H9 (cell line): ENCODE measurements at places on chromosomes 11 and 22.

DNA sequence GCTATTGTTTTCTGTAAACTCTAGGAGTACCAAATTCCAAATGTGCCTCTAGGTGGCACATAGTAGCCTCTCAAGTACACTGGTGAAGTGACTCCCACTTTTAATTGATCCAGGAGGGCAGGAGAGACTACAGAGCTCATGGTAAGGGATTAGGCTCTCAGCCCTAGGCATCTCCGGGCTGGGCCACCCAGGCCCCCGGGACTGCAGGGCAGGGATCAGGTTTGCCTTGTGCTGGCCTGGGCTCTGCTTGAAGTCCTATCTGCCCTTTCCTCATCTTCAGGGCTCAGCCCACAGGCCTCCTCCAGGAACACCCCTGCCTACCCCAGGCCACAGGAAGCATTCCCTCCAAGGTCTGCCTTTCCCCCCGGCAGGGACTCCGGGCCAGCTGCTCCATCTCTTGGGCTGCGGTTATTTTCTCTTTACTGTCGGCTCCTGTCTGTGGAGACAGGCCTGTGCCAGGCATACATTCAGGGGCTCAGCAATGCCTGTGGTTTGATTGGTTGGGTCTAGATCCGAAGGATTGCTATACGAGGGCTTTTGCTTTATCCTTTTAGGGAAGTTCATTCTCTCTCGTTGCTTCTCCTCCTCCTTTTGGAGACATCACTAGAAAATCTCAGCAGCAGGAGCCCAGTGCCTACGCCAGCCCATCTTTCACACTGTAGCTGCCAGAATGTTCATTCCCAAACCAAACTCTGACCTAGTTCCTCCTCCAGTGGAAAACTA is 32.8 kb downstream of the PARVA start:
- DNase-seq, result peak; percentile 49

- DNase-seq, result peak; percentile 59
These were observed 17.4 kb downstream of the DRD2 start for GRCh38 chr11:113457784-113458183.

GRCh38 chr11:73410627-73411026 is 34.4 kb downstream of the RELT start:
- DNase-seq, result no peak

DNA sequence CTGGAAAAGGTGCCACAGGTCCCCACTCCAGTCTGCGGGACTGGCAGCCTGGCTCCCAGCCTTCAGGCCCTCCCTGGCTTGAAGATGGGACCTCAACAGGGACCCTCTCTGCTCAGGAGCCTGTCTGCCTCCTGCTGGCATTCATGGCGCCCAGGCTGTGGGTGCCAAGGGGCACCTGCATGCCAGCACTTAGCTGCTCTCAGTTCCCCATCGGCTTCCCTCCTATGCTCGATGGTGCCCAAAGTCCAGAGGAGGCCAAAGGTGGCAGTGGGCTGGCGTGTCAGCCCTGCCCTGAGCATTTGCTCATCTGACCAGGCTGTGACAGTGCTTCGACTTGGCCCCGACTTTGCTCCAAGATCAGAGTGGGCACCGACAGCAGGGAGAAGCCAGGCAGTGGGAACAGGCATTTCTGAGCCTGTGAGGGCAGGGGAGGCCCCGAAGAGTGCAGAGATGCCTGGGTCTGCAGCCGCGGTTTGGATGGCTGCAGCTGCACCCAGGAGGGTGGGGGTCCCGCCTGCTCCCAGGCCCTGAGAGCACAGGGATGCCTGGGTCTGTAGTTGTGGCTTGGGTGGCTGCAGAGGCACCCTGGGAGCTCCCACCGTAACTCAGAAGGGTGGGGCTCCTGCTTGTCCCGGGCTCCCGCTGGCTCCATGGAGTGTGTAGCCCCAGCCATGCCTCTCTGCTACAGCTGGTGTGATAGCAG is 463.6 kb downstream of the TBC1D22A start:
- peak; percentile 8 for DNase-seq

- DNase-seq, result no peak
These were observed 335.6 kb upstream of the LRRC4C start for GRCh38 chr11:41795004-41795403.

DNA sequence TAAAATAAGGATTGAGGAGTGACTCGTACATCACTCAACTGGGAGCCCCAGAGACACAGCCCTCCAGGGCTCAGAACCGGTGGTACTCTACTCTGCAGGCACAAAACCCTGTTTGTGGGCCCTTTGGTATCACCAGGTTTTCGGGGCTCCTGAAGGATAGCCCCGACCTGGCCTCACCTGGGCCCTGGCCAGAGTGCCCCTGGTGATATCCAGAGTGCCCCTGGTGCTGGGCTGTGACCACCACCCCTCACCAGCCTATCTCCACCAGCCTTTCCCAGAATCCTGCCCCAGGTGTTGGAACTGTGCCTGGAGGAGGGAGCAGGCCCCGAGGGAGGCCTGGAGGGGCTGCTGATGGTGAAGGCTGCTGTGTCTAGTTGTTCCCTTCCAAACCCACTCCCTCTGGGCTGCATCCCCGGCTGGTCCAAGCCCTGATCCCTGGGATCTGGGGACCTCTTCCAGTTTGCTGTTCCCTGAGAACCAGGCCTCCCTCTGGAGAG is 2.2 kb upstream of the GGT5 start:
- DNase-seq, result no peak

DNA sequence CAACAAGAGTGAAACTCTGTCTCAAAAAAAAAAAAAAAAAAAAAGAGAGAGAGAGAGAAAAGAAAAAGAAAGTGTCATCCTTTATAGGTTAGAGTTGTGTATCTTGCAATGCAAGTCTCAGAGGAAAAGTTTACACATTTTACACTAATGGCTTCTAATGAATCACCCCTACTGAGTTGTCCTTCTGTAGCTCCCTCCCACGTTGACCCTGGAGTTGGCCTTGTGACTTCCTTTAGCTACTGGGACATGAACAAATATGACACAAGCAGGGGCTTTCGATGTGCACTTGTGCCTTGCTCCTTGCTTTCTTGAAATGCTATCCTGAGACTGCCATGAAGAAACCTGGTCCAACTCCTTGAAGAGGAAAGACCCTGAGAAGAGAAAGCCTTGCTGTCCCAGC is 2.4 kb upstream of the SMCO4 start:
- no peak for DNase-seq

GRCh38 chr11:9025101-9025850 is 21.5 kb upstream of the NRIP3 start:
- no peak for DNase-seq

- DNase-seq, result no peak
These were observed 151.5 kb downstream of the AASDHPPT start for GRCh38 chr11:106228996-106229395.

- DNase-seq, result peak; percentile 24
These were observed 258.2 kb downstream of the BRD1 start for GRCh38 chr22:49569286-49570031.

- no peak for DNase-seq
These were observed 14.2 kb upstream of the FAM83F start for GRCh38 chr22:39980596-39980995.

DNA sequence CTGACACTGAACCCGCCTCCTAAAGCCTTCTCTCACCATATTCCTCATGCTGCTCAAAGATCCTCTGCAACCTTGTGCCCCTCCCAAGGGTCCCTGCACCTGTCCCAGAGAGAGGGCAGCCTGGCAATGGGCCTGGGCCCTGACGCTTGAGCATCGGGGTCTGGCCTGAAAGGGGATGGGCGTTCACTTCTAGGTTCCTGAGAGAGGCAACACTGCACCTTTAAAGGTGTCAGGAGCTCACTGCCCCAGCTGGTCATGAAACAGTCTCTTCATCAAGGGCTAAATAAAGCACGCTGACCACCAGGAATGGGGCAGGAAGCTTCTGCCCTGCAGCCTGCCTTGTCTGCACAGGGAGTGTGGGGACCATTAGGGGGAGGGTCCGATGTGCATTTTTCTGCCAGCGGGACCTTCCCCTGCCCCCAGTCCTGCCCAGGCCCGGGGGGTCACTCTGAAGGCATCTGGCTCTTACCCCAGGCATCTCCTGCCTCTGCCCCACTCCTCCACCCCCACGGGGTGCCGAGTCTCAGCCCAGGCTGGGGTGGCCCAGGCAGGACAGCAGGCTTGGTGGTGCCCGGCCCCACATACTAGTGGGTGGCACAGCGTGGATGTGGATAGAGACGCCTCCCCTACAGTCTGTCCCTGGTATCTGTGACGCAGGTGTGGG is 3.5 kb downstream of the C11orf21 start:
- no peak for DNase-seq

GRCh38 chr11:83951521-83951920 is 665.4 kb upstream of the CCDC90B start:
- DNase-seq, result no peak

DNA sequence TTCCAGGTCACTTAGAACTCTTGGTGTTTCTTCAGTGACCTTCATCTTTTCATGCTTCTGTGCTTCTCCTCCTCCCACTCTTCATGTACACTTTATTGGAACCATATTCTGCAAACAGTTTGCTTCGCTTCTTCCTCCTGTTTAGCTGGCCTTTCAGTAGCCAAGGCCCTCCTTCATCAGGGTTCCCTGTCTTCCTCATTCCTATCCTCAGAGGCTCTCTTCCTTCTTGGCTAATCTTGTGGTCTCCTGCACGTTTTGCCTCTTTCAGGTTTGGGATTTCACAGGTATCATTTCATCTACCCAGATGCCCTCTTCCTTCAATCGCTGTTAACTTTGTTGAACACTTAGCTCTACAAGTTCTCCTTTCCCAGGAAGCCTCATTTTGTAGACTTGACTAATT is 66.8 kb downstream of the DEPDC5 start:
- DNase-seq, result no peak

- DNase-seq, result no peak
These were observed 77.6 kb downstream of the MIAT start for GRCh38 chr22:26735019-26735409.

GRCh38 chr11:27874998-27875830 is 175.0 kb upstream of the BDNF start:
- no peak for DNase-seq

GRCh38 chr11:65132988-65133700 is 1.2 kb downstream of the SYVN1 start:
- peak; percentile 83 for DNase-seq

DNA sequence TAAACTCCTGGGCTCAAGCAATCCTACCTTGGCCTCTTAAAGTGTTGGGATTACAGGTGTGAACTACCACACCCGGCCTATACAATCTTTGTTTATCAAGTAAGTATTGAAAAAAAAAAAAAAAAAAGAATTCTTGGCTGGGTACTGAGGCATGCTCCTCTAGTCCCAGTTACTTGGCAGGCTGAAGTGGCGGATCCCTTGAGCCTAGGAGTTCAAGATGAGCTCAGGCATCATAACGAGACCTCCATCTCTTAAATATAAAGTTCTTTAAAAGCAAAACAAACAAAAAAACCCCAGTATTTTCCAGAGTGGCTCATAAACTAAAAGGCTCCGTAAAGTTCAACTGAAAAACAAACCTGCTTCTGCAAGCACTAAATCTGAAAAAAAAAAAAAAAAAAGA is 50.3 kb upstream of the GAB2 start:
- no peak for DNase-seq

GRCh38 chr22:28095316-28096095 is 176.4 kb upstream of the PITPNB start:
- DNase-seq, result no peak

DNA sequence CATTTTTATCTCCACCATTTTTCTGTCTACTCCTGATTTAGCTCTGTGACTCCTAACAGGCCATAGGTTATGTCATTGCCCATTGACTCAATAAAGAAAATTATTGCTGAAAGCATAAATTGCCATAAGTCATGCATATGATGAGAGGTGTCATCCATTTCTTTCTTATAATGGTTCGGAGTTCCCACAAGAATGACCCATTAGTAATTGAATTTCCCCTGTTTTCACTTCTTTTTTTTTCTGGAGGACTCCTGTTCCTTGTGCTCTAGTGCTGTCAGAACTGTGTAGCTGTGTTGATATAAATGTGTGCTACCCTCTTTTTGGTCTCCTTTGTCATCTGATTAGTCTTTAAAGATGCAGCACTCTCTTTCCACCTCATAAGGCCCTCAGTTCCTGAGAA is 22.9 kb upstream of the CARD18 start:
- DNase-seq, result no peak

DNA sequence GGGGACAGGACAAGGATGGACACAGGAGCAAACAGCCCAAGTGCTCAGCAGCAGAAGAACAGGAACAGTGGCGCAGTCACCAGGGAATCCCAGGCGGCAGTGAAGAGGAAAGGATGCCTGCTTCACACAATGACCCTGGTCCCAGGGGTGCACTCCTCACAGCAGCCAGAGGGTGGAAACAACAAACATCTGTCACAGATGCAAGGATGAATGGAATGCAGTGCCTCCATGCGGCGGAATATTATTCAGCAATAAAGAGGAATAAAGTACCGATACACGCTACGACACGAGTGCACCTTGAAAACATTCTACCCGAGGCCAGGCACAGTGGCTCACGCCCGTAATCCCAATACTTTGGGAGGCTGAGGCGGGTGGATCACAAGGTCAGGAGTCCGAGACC is 12.7 kb downstream of the CSNK1E start:
- no peak for DNase-seq

DNA sequence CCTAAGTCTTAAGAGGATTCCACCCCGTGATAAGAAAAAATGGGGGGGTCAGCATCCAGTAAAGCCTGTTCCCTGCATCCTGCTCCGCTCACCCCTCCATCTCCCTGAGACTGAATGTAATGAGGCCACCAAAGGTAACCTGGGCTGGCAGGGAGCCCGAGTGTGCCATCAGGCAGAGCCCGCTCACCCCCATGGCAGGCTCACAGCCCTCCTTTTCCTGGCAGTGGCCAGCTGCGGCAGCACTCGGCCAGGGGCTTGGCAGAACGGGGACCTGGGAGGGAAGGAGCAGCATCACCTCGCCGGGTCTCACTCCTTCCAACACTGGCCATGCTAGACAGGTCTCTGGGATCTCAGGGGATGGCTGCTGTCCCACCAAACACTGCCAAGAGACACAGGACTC is 64.4 kb downstream of the PRDM11 start:
- no peak for DNase-seq

- DNase-seq, result peak; percentile 76
These were observed 61.5 kb upstream of the PITPNB start for GRCh38 chr22:27980424-27981148.
